ENCODE measurements at places on chromosomes 6 and 20.

DNA sequence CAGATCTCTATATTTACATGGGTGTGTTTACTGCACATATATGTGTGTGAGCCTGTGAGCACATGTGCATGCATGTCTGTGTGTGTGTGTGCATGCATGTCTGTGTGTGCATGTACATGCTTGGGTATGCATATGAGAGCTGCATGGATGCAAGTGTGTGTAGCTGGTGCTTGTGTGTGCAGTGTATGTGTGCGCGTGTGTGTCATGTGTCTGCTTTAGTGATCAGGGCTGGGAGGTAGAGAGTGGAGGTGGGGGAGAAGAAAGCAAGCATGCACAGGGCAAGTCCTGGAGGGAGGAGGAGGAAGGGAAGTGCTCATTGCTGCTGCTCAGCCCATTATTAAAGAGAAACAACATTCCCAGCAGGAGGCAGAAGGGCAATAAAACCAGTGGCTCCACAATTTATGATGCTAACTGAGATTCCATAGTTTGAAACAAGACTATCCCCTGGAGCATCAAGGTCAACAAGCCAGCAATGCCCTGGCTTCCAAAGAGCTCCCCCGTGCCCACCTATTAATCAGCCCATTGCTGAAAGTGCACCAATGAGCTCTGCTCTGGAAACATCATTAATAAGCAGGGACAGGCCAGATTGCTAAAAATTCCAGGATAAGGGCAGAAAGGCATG, 414.0 kb downstream of the MAFB start:
- no peak for DNase-seq

DNA sequence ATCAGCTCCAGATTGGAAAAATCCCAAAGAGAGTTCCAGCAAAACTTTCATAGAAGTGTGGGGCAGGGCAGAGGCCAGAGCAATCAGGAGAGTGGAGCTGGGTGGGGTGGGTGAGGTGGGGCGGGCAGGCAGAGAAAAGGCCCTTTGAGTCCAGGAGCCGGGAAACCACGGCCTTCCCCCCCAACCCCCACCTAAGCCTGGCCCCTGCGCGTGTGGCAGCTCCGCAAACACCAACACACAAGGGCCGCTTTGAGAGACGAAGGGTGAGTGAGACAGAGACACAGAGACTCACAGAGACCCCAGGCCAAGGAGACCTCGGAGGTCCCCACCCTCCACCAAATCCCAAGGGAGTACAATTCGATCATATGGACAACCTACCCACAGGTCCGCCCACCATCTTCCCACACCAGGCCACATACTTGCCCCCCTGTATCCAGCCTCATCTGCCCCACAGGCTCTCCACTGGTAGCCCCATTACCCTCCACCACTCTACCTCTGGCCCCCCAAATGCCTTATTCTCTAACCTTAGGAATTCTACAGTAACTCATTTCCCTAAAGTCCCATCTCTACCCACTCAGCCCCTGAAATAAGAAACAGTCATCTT, 1.7 kb downstream of the COL11A2 start:
- DNase-seq: no peak

- DNase-seq: peak; percentile 58
These were observed 22.5 kb downstream of the SULF2 start for GRCh38 chr20:47762699-47763268.

GRCh38 chr6:106339334-106340029, 13.9 kb upstream of the ATG5 start:
- DNase-seq: peak; percentile 73

DNA sequence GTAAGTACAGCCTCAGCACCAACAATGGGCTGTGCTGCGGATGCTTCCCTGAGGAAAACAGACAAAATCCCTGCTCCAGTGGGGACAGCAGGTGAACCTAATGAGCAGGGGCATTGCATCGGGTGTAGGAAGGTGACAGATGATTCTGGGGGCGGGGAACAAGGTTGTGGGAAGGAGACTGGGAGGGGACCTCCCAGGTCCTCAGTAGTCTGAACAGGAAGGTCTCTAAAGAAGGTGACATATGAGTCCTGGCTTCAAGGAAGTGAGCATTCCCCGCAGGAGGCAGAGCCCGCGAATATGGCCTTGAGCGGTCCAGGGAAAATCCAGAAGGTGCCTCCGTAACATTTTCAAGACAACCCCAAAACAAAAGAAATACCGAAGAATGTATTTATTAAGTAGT, 19.4 kb downstream of the ULBP1 start:
- peak; percentile 80 for DNase-seq

- DNase-seq: peak; percentile 70
These were observed 25.8 kb upstream of the CARMIL1 start for GRCh38 chr6:25253351-25253750.

GRCh38 chr6:11964729-11965335, 47.3 kb upstream of the HIVEP1 start:
- no peak for DNase-seq

DNA sequence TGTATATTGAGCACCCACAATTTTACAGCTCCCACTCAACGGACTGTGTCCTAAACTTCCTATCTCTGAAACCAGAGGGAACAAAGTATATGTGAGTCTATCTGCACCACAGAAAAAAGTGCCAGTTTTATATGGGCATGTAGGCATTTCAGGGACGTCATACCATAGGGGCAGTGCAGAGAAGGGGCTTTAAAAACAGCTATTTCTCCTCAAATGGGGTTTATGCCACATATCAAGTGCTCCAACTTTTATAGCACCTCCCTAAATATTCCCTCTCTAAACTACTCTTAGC, 28.9 kb upstream of the ASF1A start:
- no peak for DNase-seq

DNA sequence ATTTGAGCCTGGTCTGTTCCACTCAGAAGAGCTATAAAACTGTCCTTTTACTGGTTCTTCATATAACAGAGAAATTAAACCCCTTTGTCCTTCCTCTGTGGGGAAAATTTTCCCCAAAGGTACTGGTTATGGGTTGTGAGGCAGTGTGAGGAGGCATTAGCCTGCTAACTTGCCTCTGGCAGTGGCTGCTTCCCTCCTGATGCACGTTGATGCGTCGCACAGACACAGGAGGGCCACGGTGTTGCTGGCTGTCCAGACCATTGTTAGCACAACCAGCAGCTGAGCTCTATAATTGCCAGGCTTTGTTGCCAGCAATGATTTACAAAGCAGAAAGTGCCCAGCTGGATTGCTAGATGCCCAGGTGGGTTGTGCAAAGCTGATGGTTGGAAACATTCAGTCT, 10.1 kb downstream of the AAR2 start:
- peak; percentile 78 for DNase-seq

DNA sequence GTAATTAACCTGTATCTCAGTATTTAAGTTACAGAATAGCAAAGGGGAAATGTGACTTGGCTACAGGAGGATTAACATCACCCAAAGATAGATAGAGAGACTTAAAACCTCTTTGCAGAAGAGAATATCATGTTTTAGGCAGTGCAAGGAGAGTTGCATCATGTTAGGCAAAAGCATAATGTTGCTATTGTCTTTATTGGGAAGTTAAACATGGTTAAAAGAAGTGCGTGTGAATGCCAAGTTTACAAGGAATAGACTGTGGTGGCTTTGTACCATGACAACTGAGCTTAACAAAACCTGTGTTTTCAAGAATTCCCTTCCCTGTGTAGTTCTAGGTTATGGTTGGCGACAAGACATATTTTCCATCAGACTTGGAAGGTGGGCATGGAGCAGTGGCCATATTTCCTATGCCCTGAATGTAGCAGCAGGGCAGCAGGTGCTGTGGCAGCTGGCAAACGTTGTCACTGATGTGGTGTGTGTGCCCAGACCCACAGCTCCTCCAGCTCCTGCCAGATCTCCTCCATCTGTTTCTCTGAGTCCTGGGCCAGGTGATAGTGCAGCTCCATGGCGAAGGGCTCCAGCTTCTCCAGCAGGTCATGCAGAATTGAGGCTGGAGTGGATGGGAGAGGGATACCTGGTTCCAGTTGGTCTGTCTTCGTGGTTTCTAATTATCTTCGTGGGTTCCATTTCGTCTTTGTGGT, 163.3 kb downstream of the QRSL1 start:
- DNase-seq: peak; percentile 71

DNA sequence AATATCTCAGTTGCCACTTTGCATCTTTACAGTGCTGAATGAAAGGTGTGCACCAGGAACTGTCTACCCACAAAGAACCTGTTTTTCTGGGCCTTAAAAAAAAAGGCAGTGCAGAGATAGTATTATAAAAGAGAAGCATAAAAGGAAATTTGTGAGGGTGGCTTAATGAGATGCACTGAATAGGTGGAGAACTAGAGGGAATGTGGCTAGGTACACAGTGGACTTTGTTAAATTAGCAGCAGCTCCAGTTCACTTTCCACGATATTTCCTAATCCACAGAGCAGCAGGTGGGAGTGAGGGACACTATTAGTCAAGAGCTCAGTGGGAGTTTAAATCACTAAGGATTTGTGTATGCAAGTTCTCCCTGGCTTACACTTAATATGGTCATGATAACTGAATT, 38.8 kb downstream of the MAP7 start:
- no peak for DNase-seq

DNA sequence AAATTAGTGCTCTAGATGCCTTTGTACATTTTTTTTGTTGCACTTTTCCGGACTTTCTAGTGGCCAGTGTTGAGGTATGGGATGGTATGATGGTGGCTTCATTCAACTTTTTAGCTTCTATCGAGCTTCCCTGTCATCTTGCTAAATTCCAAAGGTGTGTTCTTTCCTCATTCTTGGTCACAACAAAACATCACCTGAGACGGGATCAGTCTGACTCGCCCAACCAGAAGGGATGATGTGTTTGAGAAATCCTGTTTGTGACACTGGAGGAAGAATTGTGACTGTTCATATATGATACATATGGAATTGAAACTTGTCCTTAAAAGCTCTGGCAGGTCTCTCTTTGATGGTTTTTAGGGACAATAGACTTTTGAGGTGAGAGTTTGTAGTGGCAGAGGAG, 33.8 kb downstream of the KCNS1 start:
- no peak for DNase-seq

GRCh38 chr20:63693083-63693732, 3.2 kb upstream of the TNFRSF6B start:
- no peak for DNase-seq

DNA sequence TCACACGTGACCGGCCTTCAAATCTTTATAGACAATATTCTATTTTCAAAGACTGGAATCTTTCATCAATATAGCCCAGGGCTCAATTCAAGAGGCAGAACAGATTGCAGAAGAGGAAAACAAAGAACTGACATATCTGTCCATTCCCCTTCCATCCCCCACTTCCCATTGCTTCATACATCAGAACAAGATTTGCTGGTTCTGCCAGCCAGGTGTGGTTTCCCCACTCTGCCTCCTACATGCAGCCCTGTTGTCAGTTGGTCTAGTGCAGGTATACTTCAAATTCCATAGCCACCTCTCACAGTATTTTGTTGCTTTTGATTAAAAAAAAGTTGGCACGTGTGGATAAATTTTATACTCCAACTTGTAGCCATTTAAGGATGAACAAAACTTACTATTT, 174.9 kb downstream of the CD109 start:
- no peak for DNase-seq

- peak; percentile 38 for DNase-seq
These were observed 113.6 kb upstream of the DST start for GRCh38 chr6:56756219-56756789.

DNA sequence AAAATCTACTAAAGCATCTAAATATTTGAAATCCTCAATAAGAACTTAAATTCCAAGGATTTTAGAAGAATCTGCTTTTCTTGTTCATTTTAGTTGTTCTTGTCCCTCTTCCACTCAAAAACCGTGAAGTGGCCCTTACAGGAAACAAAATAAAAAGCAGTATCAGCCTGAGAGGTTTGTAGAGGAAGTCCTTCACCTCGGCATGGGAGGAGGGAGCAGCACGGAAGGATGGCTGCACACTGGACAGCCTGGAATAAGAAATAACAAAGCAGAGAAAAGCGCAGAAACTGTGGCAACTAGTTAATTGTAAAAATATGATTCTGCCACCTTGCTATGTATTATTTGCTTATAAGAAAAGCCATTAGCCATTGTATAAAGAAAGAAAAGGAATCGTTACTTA, 46.1 kb downstream of the RALGAPA2 start:
- DNase-seq: no peak

GRCh38 chr6:37514321-37514771, 14.7 kb upstream of the CCDC167 start:
- no peak for DNase-seq

GRCh38 chr6:6486595-6486994, 101.9 kb upstream of the LY86 start:
- DNase-seq: no peak

GRCh38 chr6:52533491-52533890, 43.4 kb downstream of the TRAM2 start:
- DNase-seq: no peak

- DNase-seq: no peak
These were observed 48.9 kb upstream of the BHLHE23 start for GRCh38 chr20:63055575-63056235.

GRCh38 chr6:7045331-7045730, 62.4 kb upstream of the RREB1 start:
- peak; percentile 75 for DNase-seq

DNA sequence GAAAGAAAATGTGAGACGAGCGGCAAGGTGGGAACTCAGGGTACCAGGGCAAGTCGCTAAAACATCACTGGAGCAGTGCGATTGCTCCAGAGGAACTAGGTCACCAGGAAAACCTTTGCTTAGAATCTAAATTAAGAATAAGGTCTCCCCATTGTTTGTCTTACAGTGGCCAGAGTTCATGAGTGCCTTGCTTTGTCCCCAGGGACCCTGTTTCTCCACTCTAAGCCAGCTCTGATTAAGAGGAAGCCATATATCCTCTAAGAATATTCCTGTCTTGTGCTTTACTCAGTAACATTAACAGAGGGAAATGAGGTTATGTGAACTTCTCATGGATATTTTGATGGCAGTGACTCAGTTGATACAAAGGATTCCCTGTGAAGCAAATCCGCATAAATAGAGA, 305.8 kb downstream of the CD83 start:
- no peak for DNase-seq

- no peak for DNase-seq
These were observed 36.0 kb downstream of the KIAA1755 start for GRCh38 chr20:38224531-38224930.

- peak; percentile 87 for DNase-seq
These were observed 33.7 kb downstream of the PTGIS start for GRCh38 chr20:49534255-49534712.

DNA sequence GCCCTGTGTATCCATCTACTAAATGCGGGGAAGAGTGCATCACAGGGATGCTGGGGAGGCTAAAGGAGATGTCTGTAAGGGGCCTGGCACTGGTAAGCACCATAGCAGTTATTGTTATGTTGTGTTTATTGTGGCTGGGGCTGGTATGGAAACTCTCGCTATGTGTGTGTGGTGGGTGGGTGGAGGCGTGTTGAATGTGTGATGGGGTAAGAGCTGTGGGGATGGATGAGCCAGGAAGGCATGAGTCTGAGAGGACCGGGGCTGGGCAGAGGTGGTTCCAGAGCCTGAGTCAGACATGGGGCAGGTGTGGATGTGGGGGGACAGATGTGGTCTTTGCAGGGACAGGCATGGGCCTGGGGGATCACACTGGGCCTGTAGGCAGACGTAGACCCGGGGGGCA, 88.1 kb downstream of the GRM4 start:
- no peak for DNase-seq

DNA sequence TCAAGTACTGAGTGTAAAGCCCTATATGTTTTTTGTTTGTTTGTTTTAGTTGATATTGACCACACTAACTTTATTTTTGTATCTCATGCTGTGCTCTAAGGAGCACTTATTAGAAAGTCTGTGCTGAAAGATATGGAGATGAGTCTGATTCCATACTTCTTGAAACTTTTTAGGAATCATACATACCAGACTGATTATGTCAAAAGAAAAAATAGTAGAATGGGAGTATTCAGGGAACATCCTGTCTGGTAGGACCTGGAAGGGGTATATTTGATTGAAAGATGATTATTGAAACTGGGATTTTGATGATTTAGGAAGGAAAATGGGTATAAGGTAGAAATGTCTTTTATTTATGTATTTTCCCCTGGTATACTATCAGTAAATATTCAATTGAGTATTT, 111.4 kb downstream of the QKI start:
- no peak for DNase-seq
